ENCODE measurements at places on chromosomes 5 and 9. TPM values are rescaled to one million over a fixed set of nuclear protein-coding genes. Genes with fewer than 3 reads are reported as not detected.

DNA sequence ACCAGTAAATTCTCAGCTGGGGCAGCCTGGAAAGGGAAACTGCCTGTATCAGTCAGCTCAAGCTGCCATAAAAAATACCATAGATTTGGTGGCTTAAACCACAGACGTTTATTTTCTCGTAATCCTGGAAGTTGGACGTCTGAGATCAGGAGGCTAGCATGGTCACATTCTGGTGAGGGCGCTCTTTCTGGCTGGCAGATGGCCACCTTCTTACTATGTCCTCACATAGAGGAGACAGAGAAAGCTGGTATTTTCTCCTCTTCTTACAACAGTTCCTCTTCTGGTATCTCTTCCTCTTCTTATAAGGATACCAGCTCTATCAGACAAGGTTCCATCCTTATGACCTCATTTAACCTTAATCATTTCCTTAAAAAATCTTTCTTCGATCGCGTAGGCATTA is 50.5 kb upstream of the RFX3 start:
- DNase-seq, result no peak
- peaks cover 10% of the 10 kb centered on the region for H3K36me3 ChIP-seq
- no peaks in the 10 kb centered on the region for H3K27me3 ChIP-seq
- H3K27ac ChIP-seq, result no peak overlapping the region
- H3K4me3 ChIP-seq, result no peak overlapping the region

GRCh38 chr5:124650147-124650561 is 96.3 kb downstream of the ZNF608 start:
- no peak for DNase-seq
- H3K27me3 ChIP-seq, result no peaks in the 10 kb centered on the region
- peaks cover 15% of the 10 kb centered on the region for H3K36me3 ChIP-seq
- peak overlapping the region; percentile 68 for H3K27ac ChIP-seq

DNA sequence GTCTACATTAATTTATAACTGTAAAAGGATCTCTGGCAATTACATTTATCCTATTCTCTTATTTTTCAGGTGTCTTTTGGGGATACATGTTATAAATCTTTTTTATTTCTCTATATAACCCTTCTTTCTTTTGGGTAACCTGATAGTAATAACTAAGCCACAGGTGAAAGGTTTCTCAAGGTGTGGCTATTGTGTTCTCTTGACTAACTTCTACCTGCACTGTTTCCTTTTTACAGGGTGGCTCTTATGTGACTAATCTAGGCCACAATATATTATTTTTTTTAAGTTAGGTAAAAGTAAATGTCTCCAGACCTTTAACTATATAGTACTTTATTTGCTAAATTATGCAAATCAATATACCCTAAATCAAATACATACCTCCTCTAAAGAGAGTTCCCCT is 193.2 kb downstream of the EFNA5 start:
- no peaks in the 10 kb centered on the region for H3K36me3 ChIP-seq
- H3K27me3 ChIP-seq, result no peaks in the 10 kb centered on the region
- H3K4me3 ChIP-seq, result no peak overlapping the region
- no peak overlapping the region for H3K27ac ChIP-seq

GRCh38 chr9:14344941-14345353 is 31.0 kb upstream of the NFIB start:
- DNase-seq, result no peak
- peaks cover 46% of the 10 kb centered on the region for H3K4me1 ChIP-seq
- peaks cover 1% of the 10 kb centered on the region for H3K36me3 ChIP-seq
- no peak overlapping the region for H3K4me3 ChIP-seq

DNA sequence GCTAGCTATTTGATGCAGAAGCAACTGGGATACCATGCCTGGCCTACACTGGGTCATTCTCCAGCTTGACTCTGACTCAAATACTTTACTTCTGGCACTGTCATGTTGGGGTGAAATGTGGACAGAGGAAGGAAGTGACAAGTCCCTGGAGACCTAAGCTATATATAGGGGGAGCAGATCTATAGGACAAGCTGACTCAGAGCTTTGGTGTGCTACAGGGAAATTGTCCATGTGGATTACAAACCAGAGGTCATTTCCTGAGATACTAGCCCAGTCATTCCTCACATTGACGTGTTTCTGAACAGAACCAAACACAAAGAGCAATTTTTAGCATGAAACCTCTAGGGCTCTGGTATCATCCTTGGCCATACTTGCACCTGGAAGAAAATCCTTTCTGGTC is 531.6 kb upstream of the CLINT1 start:
- no peak for DNase-seq
- H3K27ac ChIP-seq, result peak overlapping the region; percentile 60
- H3K27me3 ChIP-seq, result no peaks in the 10 kb centered on the region
- H3K36me3 ChIP-seq, result no peaks in the 10 kb centered on the region
- no peak overlapping the region for H3K4me3 ChIP-seq

DNA sequence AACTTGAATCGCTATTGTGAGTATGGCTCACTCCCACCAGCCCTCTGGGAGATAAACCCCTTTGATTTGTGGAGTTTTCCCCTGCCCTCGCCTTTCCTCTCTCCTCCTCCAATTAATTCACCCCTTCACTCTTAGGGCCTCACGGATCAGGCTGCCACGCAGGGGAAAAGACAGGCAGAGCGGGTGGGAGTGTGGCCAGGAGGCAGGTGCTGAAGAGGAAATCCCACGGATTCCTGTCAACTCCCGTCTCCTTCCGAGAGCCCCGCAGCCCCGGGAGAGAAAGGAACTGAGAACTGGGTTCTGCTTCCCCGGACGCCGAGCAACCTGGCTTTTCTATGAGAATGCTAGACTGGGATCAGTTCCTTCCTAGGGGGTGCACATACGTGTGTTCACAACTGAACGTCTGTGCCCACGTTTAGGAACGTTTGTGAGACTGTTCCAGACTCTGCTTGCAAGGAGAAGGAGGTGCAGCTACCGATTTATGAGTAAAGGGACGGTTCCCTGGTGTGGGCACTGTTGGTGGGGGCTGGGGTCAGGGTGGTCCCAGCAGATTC is 314.5 kb upstream of the TLE4 start:
- no peaks in the 10 kb centered on the region for H3K4me1 ChIP-seq
- H3K27ac ChIP-seq, result no peak overlapping the region
- DNase-seq, result no peak
- no peaks in the 10 kb centered on the region for H3K36me3 ChIP-seq
- H3K4me3 ChIP-seq, result no peak overlapping the region

The CD274 gene
- total RNA-seq, result not detected

The MARVELD2 gene
- total RNA-seq, result 2.0 TPM

The PRR7 gene
- 4.8 TPM for total RNA-seq
